ENCODE measurements at places on chromosomes 13 and 19. TPM values are rescaled to one million over a fixed set of nuclear protein-coding genes. Genes with fewer than 3 reads are reported as not detected.
A peak's percentile ranks its signal among the peaks of the same experiment; 100 is the strongest.

Gene ZSCAN4
- not detected for total RNA-seq

Gene KLK3
- total RNA-seq = not detected

Gene SLC25A23
- 39.9 TPM for total RNA-seq

Gene CGB1
- not detected for total RNA-seq

Gene MEDAG
- total RNA-seq = not detected

DNA sequence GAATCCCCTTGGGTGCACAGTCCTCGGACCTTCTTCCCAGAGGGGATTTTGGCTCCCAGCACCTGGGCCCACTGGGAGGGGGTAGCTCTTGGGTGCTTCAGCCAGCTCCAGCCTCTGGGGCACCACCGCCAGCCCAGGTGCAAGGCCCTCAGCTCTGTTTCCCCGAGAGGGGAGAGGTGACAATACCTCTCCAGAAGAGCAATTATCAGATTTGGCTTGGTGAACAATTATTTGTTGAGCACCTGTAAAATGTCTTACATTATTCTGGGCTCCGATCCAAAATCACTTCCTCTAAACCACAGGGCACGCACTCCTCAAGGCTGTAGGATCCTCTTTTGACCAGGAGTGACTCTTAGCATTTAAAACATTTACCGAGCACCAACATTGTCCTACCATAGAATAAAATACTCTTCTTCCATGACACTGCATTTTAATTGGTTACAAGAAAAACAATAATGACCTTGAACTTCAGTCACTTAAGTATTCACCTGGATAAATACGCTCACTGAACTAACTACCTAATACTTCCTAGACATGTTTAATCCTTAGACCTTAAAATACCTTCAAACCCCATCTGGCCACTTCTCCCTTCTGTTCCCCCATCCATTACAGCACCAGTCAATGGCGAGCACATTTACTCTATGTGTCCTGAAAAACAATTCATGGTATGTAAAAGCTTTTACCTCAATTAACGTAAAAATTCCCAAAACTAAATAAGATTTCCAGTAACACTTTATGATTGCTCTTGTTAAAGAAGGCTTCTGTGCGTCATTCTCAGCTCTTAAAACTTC is 54.8 kb downstream of the ABCC4 start:
- peaks cover 7% of the 10 kb centered on the region for H3K36me3 ChIP-seq
- DNase-seq = no peak
- no peak overlapping the region for H3K4me3 ChIP-seq
- no peak overlapping the region for H3K27ac ChIP-seq
- no peaks in the 10 kb centered on the region for H3K27me3 ChIP-seq
- H3K4me1 ChIP-seq = peaks cover 3% of the 10 kb centered on the region

GRCh38 chr13:50797091-50797490 is 46.4 kb downstream of the DLEU7 start:
- no peaks in the 10 kb centered on the region for H3K4me1 ChIP-seq
- DNase-seq = no peak
- no peak overlapping the region for H3K27ac ChIP-seq
- H3K36me3 ChIP-seq = no peaks in the 10 kb centered on the region
- H3K4me3 ChIP-seq = no peak overlapping the region
- no peaks in the 10 kb centered on the region for H3K27me3 ChIP-seq

DNA sequence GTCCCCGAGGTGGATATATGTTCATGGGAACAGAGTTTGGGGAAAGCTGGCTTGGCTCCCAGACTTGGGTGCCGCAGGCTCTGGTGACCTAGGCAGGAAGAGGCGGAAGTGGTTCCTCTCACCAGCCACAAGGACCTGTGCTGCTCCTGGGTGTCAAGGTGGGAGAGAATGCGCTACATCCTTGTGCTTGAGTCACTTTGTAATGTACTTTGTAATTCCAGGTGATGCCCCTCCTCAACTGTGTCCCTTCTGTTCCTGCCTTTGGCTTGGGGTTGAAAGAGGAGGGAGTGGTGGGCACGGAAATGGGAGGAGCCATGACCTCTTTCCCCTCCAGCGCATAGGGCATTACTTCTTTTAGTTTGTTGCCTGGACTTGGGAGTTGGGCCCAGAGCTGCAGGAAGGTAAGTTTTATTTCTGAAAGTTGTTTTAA is 10.9 kb downstream of the GARRE1 start:
- peaks cover 50% of the 10 kb centered on the region for H3K4me1 ChIP-seq
- no peak for DNase-seq
- H3K27ac ChIP-seq = peak overlapping the region; percentile 53
- H3K36me3 ChIP-seq = no peaks in the 10 kb centered on the region
- no peaks in the 10 kb centered on the region for H3K27me3 ChIP-seq
- no peak overlapping the region for H3K4me3 ChIP-seq

DNA sequence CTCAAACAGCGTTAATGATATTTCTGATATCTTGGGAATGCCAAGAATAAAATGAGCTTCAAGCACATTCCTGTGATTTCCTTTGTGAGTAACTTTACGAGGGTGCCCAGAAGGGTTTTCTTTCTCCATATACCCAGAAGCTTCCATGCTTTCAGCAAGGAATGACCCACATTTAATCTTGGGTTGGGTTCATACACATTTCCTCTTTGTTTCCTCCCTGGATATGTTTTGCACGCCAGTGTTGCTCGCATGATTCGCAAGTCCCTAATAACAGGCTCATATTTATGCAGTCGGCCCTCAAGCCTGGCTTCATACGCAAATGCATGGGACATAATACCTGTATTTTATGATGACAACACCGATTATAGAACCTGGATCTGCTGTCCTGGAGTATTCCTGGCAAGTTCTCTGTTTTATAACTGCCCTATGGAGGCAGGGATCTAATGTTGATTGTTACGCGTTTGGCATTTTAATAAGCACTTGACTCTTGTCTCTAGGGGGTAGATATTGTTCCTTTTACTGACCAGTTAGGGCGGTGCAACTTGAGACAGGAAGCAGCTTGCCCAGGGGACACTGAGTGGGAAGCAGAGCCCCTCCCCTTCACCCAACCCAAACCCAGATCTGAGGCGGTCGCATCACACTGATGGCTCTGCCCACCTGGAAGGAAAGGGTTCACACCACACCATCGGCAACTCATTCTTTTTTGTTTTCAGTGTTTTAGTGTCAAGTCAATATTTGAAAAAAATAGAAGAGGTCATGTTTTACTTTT is 220.4 kb upstream of the SOX1 start:
- H3K4me1 ChIP-seq = no peaks in the 10 kb centered on the region
- peaks cover 33% of the 10 kb centered on the region for H3K27me3 ChIP-seq
- no peak overlapping the region for H3K4me3 ChIP-seq

- H3K27ac ChIP-seq = no peak overlapping the region
- no peak overlapping the region for H3K4me3 ChIP-seq
- no peaks in the 10 kb centered on the region for H3K36me3 ChIP-seq
- peak; percentile 61 for DNase-seq
- no peaks in the 10 kb centered on the region for H3K27me3 ChIP-seq
- H3K4me1 ChIP-seq = no peaks in the 10 kb centered on the region
These were observed 5.6 kb upstream of the SYDE1 start for GRCh38 chr19:15101479-15102082.

GRCh38 chr19:2475018-2475701 is 767 bp upstream of the GADD45B start:
- no peaks in the 10 kb centered on the region for H3K27me3 ChIP-seq
- peaks cover 33% of the 10 kb centered on the region for H3K4me1 ChIP-seq
- H3K27ac ChIP-seq = peak overlapping the region; percentile 65
- H3K4me3 ChIP-seq = peak overlapping the region; percentile 81
- DNase-seq = peak; percentile 75

DNA sequence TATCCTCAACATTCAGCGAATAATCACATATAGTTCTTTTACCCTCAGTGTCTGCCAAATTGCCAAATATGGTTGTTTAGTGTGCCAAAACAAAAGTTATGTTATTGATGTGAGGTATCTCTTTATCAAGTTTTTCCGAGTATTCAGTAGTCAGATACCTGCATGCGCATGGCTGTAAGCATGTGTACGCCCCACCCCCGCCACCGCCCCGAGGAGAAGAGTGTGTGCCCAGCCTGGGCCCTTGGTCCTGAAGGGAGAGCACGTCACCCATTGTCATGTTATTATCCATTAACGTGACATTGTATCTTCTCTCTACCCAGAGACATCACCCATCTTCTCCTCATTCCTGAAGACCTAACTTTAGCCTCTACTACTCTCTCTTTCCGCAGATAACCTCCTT is 147.0 kb downstream of the SHISA2 start:
- H3K27ac ChIP-seq = no peak overlapping the region
- DNase-seq = no peak
- H3K36me3 ChIP-seq = no peaks in the 10 kb centered on the region

DNA sequence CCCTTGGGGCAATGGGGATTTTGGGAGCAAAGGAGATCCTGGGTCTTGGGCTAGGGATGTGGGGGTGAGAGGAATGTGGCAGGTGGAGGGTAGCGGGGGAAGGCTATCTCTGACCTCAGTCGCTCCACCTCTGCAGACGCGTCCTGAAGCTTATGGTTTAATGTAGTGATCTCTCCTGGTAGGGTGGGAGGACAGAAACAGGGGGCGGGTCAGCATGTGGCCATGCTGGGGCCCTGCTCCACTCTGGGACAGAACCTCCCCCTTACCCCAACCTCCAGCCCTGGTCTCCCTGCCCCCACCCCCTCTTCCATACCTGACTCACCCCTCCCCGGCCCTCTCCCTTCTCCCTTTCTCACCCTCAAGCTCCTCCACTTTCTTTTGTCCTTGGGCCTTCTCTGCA is 1.4 kb downstream of the BST2 start:
- H3K36me3 ChIP-seq = no peaks in the 10 kb centered on the region
- H3K4me3 ChIP-seq = no peak overlapping the region
- H3K27me3 ChIP-seq = no peaks in the 10 kb centered on the region
- H3K4me1 ChIP-seq = peaks cover 13% of the 10 kb centered on the region
- no peak for DNase-seq

DNA sequence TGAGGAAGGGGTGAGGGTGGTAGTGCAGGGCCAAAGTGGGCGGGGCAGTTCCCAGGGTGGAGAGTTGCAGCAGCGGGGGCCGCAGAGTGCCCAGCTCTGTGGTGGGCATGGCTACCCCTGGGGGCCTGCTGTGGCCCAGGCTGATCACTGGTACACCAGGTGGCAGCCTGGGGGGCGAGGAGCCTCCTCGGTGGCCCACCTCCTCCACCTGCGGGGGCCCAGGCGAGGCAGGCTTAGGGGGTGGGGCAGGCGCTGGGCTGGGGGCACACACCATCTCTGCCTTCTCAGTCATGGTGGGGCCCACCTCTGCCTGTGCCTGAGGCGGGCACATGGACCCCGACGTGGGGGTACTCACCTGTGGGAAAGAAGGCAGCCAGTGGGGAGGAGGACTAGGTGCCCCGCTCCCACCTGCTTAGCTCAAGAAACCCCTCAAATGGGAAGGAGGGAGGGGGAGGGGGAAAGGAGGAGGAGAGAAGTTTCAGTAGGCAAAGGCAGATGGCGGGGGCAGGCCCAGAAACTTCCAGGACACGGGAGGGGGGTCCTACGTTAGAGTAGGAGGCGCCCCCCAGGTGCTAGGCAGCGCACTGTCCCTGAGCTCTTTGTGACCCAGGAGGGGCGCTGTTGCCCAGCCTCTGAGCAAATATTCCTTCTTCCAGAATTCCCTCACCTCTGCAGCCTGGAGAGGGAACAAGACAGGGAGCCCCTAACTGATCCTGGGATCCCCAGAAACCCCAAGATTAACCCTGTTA is 1.6 kb downstream of the LYL1 start:
- no peak overlapping the region for H3K4me3 ChIP-seq
- DNase-seq = no peak
- H3K27ac ChIP-seq = no peak overlapping the region
- no peaks in the 10 kb centered on the region for H3K27me3 ChIP-seq

DNA sequence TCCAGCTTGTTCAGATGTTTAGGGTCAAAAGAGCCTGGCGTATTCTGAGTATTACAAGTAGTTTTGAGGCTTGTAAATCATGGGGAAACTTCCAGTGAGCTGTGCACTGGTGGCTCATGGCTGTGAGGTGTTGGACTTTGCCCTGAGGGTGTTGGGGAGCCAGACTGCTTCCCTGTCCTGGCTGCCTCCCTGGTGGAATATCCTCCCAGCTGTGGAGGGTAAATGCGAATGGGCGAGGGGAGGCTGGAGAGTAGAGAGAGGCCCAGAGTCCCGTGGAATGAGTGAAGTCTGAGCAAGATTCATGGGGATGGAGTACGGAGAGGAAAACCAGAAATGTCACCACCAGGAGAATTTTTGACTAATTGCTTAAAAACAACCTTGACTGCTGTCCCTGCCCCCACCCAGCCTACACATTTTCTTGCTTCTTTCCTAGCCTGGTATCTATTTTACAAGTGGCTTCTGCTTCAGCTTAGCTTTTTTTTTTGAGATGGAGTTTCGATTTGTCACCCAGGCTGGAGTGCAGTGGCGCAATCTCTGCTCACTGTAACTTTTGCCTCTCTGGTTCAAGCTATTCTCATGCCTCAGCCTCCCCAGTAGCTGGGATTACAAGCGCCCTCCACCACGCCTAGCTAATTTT is 3.7 kb downstream of the SNRPA start:
- no peak overlapping the region for H3K4me3 ChIP-seq
- peaks cover 7% of the 10 kb centered on the region for H3K4me1 ChIP-seq
- peaks cover 43% of the 10 kb centered on the region for H3K36me3 ChIP-seq
- H3K27me3 ChIP-seq = no peaks in the 10 kb centered on the region
- DNase-seq = no peak

- DNase-seq = no peak
- no peak overlapping the region for H3K4me3 ChIP-seq
- no peak overlapping the region for H3K27ac ChIP-seq
- no peaks in the 10 kb centered on the region for H3K4me1 ChIP-seq
- H3K36me3 ChIP-seq = no peaks in the 10 kb centered on the region
- no peaks in the 10 kb centered on the region for H3K27me3 ChIP-seq
These were observed 40.5 kb upstream of the POMP start for GRCh38 chr13:28618230-28618994.

DNA sequence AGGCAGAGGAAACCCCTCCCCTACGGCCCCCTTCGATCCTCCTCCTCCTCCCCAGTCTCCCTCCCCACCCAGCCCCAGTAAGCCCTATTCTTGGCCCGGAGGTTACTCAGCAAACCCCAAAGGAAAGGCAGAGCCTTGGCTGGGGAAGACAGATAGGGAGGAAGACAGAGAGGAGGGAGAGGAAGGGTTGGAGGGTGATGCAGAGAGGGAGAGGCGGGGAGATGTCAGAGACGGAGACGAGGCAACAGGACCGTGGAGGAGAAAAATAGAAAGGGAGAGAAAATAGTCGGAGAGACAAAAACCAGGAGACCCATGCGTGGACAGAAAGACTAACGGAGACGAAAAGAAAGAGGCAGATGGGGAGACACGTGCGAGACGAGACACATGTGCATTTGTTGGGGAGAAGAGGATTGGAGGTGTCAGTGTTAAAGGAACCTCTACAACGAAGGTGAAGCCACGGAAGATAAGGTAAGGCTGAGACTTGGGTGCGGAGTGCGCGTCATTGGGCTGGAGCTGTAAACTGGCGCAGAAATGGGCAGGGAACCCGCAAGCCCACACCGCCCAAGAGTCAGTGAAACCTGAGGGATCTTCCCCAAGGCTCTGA is 2.9 kb downstream of the TGFB1 start:
- peaks cover 13% of the 10 kb centered on the region for H3K36me3 ChIP-seq
- DNase-seq = no peak
- peak overlapping the region; percentile 98 for H3K4me3 ChIP-seq
- H3K27ac ChIP-seq = no peak overlapping the region

DNA sequence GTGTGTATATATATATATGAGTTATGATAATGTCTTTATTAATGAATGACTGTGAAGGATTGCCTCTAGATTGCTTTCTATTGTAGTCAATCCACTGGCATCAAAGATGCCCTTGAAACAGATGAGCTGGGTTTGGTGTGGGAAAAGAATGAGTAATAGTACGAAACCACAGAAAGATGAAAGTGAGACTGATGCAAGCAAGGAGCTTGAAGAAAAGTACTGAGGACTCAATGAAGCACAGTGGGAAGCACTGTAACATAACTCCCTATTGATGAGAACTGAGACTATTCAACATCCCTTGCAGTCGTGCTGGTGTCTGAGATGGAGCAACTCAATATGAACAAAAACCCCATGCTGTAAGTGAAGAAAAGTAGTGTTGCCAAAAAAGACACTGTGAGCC is 1794.2 kb downstream of the SLITRK5 start:
- no peaks in the 10 kb centered on the region for H3K36me3 ChIP-seq
- no peak overlapping the region for H3K4me3 ChIP-seq
- no peaks in the 10 kb centered on the region for H3K27me3 ChIP-seq
- H3K27ac ChIP-seq = no peak overlapping the region
- DNase-seq = peak; percentile 4

All from A673 (cell line).